Fibroblast of skin of abdomen (primary cell): ENCODE measurements at places on chromosomes 1 and 21.
A peak's percentile ranks its signal among the peaks of the same experiment; 100 is the strongest.

DNA sequence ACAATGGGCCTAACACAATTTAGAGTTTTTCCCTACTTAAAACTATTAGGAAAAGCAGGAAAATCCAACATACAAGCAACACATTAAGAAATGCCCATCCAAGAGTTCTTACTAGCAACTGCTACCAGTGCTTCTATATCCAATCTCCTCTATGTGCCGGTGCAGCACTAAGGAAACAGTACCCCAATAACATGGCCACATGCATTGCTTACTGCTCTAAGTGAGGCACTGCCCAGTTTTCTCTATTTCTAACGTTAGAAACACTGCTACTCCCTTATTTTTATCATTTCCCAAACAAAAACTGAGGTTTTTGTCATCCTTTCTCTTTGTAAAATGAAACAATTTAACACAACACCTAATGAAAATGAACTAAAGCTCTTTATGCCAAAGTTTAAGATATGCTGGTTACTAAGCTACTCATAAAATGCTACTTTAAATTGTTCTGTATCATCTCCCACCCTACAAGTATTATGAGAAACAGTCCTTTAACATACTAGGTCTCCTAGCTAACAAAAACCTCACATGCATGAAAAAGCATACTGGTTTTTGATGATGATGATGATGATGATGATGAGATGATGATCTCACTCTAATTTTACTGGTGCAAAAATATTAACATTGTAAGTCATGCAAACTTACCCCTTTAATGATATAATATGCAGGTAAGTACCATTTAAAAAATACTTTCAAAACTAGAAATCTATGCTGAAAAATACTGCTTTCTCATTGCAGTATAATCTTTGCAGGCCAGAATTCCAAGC is 90.7 kb upstream of the TTC39A start:
- DNase-seq, result no peak

DNA sequence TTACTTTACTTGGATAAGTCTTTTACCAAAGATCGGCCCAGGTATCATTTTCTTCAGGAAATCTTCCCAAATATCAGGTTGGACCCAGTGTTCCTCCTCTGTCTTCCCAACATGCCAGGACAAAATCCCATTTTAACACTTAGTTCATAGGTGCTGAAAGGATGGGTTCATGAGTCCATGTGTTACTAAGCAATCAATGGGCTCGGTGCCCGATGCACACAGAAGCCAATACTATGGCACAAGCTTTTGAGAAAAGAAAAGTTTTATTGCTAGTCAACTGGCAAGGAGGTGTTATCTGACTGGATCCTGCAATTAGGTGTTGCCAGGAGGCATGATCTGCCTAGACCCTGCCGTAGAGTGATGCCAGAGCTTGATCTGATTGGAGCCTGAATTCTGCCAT is 133.3 kb upstream of the SLC44A3 start:
- no peak for DNase-seq

DNA sequence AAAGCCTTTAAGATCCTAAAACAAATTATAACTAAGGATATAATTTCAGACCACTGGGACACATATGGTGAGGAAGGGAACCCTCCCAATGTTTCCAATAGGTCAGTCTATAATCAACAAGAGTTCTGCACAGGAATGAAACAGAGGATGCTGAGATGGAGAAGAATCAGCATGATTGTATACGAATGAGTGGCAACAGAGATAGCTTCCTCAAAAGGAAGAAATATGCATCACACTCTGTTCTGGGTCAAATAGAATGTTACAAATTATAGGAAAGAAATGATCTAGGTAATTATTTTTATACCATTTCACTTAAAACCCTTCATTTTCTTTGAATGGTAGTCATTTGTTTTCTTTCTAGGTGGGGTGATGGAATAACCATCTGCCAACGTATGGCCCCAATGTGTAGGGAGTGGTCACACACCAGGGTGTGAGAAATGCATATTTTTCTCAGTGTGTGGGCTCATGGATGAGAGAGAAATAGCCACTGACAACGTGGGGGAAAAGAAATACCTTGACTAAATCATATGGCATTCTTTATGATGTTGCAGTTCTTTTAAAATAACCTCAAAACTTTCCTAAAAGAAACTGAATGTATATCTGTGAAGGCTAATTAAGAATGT is 104.6 kb upstream of the IVNS1ABP start:
- DNase-seq, result peak; percentile 40

GRCh38 chr1:164567774-164568173 is 8.8 kb downstream of the PBX1 start:
- no peak for DNase-seq

- no peak for DNase-seq
Measured at GRCh38 chr21:24976238-24976637, 631.0 kb downstream of the MRPL39 start.

DNA sequence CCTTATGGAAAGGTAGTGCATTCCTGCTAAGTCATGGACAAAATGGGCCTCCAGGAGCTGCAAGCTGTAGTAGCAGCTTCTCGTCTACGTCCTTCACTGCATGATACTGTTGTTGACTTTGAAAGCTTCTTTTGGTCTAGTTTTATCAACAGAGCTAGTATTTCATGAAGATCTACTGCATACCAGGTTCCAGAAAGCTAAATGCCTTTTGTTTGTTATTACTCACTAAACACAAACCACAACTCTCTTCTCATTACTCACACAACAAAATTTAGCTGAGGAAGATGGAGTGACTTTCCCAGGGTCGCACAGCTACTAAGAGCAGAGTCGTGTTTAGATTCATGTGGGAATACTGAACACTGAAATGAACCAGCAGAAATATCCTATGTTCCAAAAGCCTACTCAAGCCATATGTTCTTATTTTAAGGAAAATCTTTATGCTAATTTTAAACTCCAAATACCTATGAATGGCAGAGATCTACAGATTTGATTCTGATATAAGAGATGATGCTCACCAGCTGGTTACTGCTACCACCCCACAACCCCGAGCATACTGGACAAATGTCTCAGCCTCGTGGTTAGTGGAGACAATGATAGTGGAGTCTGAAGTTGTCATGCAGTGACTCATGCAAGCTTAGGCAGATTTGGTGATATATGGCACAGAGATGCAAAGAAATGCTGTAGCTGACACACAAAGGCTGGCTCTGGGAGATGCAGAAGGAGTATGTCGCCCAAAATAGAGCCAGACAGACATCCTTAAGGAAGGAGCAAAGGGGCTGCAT is 20.6 kb downstream of the PGBD2 start:
- peak; percentile 79 for DNase-seq

DNA sequence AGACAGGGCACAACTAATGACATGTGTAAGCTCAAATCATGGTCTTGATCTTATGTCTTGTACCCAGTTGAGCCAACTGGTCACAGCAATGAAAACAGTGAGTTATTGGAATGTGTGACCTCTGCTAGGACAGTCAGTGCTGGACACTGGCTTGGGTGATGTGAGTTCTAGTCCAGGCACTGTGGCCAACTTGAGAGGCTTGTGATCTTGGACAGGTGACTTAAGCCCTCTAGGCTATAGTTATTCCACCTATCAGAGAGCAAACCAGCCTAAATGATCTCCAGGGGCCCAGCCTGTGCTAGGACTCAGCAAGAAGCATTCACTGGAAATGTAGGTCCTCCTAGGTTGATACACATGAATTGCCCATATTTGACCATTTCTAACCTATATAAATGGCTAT is 1.1 kb downstream of the KCNE2 start:
- no peak for DNase-seq

GRCh38 chr1:174788981-174789380 is 210.8 kb upstream of the CACYBP start:
- peak; percentile 91 for DNase-seq

DNA sequence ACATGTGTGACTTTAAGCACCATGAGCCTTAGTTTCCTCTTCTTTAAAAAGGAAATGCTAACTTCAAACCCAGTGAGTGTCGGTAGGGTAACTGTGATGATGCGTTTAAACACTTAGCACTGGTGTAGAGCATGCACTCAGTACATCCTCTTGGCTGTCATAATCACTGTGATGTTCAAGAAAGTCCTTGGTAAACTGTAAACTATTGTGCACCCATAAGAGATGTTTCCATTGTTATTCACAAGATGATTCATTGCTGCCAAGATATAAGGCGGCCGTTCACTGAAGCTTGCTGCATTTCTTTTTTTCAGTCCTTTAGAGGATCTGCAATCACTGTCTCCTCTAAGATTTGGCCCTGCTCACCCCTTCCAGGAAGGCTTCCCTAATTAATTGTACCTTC is 61.8 kb upstream of the DAB1 start:
- DNase-seq, result peak; percentile 74

- DNase-seq, result peak; percentile 61
Measured at GRCh38 chr1:227729881-227730629, 5.0 kb downstream of the JMJD4 start.

- no peak for DNase-seq
Measured at GRCh38 chr1:64493831-64494230, 23.9 kb downstream of the CACHD1 start.

DNA sequence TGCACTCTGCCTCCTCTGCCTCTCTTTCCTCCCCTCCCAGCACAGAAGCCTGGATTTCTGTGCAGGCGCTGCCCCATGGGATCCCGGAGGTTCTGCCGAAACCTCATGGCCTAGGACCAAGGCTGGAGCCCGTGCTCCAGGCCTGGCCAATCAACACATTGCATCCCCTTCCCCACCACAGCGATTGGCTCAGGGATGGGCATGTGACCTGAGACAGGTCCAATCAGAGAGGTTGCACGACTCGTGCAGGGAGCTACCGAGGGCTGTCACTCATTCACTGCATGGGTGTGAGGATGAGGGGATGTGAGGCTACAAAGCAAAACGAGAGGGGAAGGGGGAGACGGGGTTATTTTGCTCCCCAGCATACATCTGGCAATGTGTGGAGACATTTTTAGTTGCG is 3.3 kb upstream of the CELA2B start:
- DNase-seq, result no peak

DNA sequence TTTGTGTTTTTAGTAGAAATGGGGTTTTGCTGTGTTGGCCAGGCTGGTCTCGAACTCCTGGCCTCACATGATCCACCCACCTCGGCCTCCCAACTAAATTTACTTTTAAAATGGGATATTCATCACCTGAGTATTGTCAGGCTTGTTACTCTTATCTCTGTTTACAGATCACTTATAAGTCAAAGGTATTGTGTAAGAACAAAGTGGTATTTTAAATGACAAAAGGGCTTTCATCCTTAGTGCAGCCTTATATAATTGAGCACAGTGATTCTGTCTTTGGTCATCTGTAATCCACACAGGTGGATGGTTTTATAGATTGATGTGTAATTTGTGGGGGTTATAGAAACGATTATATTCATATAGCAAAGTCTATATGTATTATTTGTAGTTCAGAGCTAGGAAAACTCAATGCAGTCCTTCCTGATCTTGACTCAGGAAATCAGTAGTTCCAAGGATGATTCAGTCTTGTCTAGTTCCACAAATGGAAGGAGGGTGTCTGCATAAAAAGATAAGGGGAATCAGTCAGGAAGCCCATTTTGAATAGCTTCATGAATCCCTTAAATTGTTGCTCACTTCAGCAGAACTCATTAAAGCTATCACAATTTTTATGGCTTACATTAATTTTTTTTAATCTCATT is 34.6 kb downstream of the STXBP3 start:
- no peak for DNase-seq
